Activated T-cell treated with anti-CD3 and anti-CD28 coated beads for 48 hours (primary cell): ENCODE measurements at places on chromosomes 12 and 14.

- DNase-seq, result no peak
Measured at GRCh38 chr14:58408681-58409215, 13.0 kb downstream of the TOMM20L start.

GRCh38 chr12:70983692-70984091, 63.2 kb upstream of the PTPRR start:
- DNase-seq, result no peak

DNA sequence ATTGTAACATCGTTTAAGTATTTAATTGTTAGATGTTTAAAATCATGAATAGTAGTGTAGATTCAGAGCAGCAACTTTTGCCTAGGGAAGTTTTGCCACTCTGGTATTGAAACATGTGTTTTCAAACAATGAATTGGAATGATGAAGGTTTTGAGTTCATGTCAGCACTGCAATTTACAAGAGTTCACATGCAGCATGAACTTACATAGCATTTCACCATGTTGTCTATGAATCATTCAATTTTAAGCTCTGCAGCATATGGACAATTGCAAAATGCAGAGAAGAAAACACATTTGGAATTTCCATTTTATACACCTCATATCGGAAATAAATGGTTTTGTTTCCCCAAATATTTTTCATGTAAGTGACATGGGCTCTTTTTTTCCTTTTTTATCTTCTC, 170.7 kb upstream of the CDKN3 start:
- DNase-seq, result no peak

GRCh38 chr14:58476320-58476719, 48.8 kb downstream of the KIAA0586 start:
- no peak for DNase-seq

- no peak for DNase-seq
Measured at GRCh38 chr12:57852620-57853500, 6.3 kb upstream of the CTDSP2 start.

GRCh38 chr12:74871817-74872216, 334.2 kb downstream of the ATXN7L3B start:
- DNase-seq, result no peak

- DNase-seq, result no peak
Measured at GRCh38 chr14:105292826-105293711, 7.7 kb downstream of the BRF1 start.

- no peak for DNase-seq
Measured at GRCh38 chr12:124317400-124317799, 22.5 kb downstream of the RFLNA start.

- DNase-seq, result no peak
Measured at GRCh38 chr14:61578745-61579144, 116.6 kb upstream of the HIF1A start.

GRCh38 chr14:62956413-62956812, 88.8 kb downstream of the KCNH5 start:
- DNase-seq, result no peak

- DNase-seq, result no peak
Measured at GRCh38 chr12:109820816-109821381, 12.3 kb downstream of the TRPV4 start.

DNA sequence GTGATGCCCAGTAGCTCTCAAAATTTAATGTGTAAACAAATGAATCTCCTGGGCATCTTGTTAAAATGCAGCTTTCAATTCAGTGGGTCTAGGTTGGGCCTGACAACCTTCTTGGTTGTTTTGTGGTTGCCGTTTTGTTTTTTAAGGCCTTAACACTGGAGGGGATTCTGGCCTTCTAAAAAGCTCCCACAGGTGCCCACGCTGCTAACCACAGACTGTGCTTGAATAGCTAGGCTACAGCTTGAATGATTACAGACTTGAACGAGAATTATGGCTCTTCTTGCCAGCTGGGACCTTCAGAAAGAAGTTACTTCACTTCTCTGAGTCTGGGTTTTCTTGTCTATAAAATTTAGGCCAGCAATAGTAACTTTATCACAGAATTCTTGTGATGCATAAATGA, 1.3 kb upstream of the FLVCR2 start:
- no peak for DNase-seq

DNA sequence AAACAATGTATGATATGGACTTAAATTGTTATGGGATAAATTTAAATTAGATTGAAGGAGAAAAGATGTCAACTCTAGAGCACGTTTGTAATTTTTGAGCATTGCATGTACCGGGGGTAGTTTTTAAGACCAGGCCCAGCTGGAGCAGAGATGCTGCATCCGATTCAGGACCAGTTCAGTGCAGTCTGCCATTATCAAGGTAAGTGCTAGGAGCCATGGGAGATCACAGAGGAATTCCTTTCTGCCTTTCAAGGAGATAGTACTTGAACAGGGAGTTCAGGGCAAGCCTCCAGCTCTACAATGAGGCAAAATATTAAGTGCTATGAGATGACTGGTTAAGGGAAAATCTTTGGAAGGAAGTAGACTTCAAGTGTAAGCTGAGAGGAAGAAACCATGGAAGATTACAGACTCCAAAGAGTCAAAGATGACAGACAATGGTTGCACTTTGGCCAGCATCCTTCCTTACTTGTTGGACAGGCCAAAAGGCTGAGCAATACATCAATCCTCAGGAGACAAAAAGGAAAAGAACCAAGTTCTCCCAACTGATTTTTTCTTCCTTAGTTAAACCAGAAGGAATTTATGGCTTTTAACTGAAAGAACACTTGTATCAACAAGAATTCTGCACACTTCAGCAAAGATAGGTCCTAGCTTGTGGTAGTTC, 113.2 kb upstream of the HIF1A start:
- DNase-seq, result no peak

GRCh38 chr12:26846416-26846815, 13.4 kb upstream of the ITPR2 start:
- DNase-seq, result no peak

DNA sequence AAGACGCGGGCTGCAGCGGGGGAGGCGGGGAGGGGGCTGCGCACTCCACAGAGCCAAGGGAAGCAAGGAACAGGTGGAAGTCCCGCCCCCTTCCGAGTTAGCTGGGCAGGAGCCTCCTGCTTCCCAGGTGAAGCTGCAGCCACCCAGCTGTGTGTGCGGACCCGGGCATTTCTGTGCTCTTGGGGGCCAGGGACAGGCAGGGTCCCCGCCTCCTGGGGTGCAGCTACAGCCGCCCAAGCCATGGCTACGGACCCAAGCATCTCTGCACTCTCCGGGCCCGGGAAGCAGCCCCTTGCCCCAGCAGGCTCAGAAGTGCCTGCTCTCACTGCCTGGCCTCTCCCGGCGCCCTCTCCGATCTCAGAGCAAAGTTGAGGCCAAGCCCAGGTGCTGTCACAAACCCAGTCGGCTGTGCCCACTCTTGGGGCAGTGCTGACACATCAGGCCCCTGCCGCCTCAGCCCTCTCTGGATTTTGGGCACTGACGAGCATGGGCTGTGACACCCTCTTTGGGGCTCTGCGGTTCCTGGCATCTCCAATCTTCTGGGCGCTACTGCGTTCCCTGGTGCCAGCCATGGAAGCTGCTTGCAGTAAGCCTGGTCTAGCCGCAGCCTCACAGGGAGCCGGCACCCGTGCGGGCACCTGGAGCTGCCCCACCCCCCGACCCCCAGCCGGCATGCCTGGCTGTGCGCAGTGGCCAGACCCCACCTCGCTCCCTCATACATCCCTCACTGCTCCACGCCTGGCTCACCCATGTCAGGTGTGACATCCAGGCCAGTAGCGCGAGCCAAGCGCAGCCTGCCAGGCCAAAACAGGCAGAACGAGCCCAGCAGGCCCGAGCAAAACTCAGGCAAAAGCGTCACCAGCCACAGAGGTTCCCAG, 8.5 kb upstream of the MGAT4C start:
- no peak for DNase-seq

DNA sequence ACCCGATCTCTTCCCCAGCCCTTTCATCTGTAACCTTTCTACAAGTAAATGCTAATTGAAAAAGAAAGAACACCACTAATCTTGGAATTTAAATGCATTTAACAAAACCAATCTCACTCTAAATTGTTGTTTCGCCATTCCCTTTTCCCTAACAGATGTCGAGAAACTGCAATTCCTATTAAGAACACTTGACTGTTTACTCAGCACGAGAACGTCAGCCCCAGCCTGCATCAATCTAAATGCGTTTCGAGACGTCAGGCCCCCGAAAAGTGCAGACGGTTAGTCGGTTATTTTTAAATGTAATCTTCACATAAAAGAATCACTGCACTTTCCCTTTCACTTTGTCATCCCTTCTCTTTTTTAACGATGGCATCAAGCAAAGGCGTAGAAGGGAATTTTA, 837.6 kb downstream of the VRK1 start:
- peak; percentile 6 for DNase-seq

DNA sequence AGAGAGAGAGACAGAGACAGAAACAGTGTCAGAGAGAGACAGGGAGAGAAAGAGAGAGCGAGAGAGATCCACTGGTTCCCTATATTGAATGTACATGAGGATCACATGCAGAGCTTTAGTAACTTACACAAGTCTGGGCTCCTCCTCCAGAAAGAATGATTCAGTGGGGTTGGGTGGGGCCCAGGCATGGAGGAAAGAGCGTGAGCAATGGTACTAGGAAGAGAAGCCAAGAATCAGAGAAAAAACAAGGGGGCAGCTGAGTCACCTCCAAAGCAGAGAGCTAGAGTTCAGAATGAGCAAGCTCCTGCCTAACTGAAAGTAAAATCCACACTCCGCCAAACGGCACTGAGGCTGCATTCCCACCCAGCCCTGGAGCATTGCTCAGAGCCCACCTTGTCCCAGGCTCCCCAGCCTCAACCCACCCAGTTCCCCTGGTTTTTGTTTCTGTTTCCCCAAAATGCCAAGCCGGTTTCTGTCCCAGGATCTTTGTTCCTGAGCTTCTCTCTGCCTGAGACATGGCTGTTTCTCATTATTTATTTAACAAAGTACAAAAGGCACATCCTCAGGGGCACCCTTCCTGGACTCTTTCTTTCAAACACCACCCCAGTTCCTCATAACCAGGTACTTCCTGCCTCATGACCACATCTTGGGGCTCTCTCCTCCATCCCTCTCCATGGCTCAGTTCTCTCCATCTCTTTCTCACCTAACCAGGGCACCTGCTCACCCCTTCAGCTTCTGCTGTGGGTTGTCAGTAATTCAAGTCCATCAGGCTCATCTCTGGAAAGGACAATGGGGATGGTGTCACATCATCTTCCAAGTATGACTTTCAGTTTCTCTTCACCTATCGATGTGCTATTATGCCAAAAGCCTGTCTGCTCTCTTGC, 670.3 kb upstream of the TBX3 start:
- DNase-seq, result no peak

DNA sequence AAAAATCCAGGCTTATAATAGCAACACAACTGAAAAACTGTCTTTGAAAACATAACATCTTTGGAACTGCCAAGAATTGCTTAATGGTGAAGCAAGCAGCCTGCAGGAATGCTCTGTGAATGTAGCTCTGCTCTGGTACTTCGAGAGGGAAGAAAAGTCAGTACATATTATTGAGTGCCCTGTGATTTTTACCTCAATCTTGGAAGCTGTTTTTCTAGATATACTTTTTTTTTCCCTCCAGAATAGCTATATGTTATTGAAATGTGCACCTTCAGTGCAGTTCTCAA, 508.1 kb downstream of the PCNX1 start:
- no peak for DNase-seq

DNA sequence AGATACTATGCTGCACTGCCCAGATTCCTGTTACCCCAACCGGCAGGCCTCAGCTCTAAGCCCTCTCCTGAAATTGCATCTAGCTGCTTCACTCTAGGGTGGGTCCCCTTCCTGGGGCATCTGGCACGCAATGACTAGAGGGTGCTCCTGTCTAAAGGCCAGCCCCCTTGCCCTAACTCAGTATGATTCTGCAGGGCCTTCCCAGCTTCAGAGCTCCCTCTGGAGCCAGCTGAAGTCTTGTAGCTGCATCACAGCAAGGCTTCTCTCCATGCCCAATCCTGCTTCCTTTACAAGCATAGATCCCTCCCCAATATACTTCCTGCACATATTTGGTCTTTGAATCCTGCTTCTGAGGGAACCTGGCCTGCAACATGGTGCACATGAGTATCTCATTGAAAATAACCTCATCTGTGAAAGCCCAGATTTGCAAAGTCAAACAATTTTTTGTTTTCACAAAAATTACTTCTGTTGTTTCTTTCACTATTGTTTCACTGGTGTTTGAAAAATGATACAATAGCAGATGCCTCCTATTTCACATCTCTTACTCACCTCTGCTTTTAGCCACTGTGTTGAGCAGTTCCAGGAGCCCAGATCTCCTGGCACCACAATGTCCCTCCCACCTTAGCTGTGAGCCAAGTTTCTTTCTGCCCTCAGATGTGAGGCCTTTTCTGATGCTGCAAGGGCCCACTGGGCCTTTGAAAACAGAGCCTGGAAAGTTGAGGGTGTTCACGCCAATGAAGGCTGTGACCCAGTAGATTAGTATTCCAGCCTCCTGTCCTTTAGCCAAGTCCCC, 169.5 kb upstream of the EGLN3 start:
- DNase-seq, result no peak

GRCh38 chr14:69105326-69105725, 47.6 kb downstream of the DCAF5 start:
- DNase-seq, result no peak

DNA sequence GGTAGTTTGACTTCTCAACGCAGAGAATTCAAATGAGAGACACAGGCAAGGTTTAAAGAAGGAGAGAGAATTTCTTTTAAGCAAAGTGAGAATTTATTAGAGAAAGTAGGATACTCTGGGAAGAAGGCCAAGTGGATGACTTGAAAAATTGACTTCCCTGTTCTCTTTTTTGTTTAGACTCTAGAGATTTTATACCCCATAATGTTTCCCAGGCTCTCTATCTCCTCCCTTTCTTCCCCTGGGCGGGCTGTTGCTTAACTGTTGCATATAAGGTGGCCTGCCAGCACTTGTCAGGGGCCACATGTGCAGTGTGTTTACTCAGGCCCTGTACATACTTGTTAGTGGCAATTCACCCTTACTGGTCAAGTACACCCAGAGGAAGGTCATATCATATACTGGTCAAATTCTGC, 403.7 kb downstream of the SLC6A15 start:
- DNase-seq, result no peak

GRCh38 chr14:68234101-68234905, 414.7 kb downstream of the RAD51B start:
- no peak for DNase-seq

DNA sequence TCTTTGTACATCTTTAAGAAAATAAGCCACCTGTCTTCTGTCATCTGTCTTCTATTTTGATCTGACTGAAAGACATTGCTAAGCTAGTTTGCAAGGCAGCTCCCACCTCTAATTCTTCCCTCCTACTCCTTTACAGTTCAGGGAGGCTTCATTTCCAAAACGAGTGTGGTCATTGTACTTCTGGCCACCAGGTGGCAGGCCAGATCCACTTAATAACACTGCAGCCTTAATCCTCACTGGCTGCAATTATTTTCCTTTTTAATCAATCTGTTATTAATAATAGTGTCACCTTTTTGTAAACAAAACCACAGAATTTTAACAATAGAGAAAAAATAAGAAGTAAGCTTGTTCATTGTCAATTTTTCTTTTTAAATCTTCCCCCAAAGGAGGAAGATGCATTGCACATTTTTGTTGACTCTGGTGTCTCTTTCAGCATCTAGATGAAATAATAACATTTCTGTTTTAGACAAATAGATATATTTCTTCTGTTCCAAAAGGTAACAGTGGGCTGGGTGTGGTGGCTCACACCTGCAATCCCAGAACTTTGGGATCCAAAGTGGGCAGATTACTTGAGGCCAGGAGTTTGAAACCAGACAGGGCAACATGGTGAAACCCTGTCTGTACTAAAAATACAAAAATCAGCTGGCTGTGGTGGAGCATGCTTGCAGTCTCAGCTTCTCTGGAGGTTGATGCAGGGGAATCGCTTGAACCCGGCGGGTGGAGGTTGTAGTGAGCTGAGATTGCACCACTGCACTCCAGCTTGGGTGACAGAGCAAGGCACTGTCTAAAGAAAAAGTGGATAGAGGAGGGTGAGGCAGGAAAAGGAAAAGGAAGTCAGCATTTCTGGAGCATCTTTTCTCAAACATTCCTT, 23.3 kb downstream of the GABARAPL1 start:
- DNase-seq, result peak; percentile 18
